ENCODE measurements at places on chromosomes 2 and 18. TPM values are rescaled to one million over a fixed set of nuclear protein-coding genes. Genes with fewer than 3 reads are reported as not detected.

The RGPD3 gene
- total RNA-seq: 0.03 TPM

The FN1 gene
- total RNA-seq: 228 TPM

The GLI2 gene
- total RNA-seq: 7.9 TPM

The FOXI3 gene
- total RNA-seq: not detected

The RUFY4 gene
- total RNA-seq: not detected

The TMEM237 gene
- 19.5 TPM for total RNA-seq

The HAAO gene
- not detected for total RNA-seq

The RAB6C gene
- total RNA-seq: not detected

The PLGLB2 gene
- 0.26 TPM for total RNA-seq

The AOX1 gene
- total RNA-seq: 30.8 TPM

The LYPD6 gene
- 2.3 TPM for total RNA-seq

The BOLL gene
- not detected for total RNA-seq

The TCF23 gene
- total RNA-seq: not detected

The RGPD6 gene
- total RNA-seq: 9.8 TPM

The KYNU gene
- total RNA-seq: 1.0 TPM

The SMAD2 gene
- 72.7 TPM for total RNA-seq

The KRTCAP3 gene
- 0.50 TPM for total RNA-seq

The RBM43 gene
- total RNA-seq: 0.77 TPM

The INPP5D gene
- total RNA-seq: 1.0 TPM

The SLC4A5 gene
- total RNA-seq: not detected

The CFAP65 gene
- total RNA-seq: not detected

The SKOR2 gene
- not detected for total RNA-seq

The SEMA4C gene
- 11.2 TPM for total RNA-seq

The DOK6 gene
- total RNA-seq: 0.18 TPM

The MAL gene
- not detected for total RNA-seq

The RNF144A gene
- total RNA-seq: 30.3 TPM

The ZNF892 gene
- 0.32 TPM for total RNA-seq

The ANKRD62 gene
- 0.10 TPM for total RNA-seq

The MYL1 gene
- not detected for total RNA-seq

The LHCGR gene
- total RNA-seq: not detected

The MZT2A gene
- total RNA-seq: 135 TPM

The ASXL3 gene
- total RNA-seq: 0.13 TPM

The ASPRV1 gene
- 0.47 TPM for total RNA-seq

The RAMP1 gene
- not detected for total RNA-seq

The TMEM182 gene
- total RNA-seq: 8.3 TPM

The LOXL3 gene
- 49.8 TPM for total RNA-seq

The ZNF521 gene
- 19.9 TPM for total RNA-seq

The IL1R2 gene
- 0.57 TPM for total RNA-seq

The GPR75 gene
- 1.2 TPM for total RNA-seq

The BMP10 gene
- total RNA-seq: not detected

The IHH gene
- total RNA-seq: not detected

The DHRS9 gene
- 0.21 TPM for total RNA-seq

The OSBPL1A gene
- 16.6 TPM for total RNA-seq

The SERPINB10 gene
- not detected for total RNA-seq

The FSHR gene
- total RNA-seq: not detected

The SLC38A11 gene
- total RNA-seq: not detected

The SIX3 gene
- not detected for total RNA-seq

The LYG1 gene
- total RNA-seq: 0.17 TPM

The ACTR1B gene
- 46.7 TPM for total RNA-seq

The SEPTIN10 gene
- 31.5 TPM for total RNA-seq

The COQ10B gene
- 22.3 TPM for total RNA-seq

The PCARE gene
- total RNA-seq: not detected

The M1AP gene
- 0.13 TPM for total RNA-seq

The STK25 gene
- 197 TPM for total RNA-seq

The GAL3ST2 gene
- total RNA-seq: not detected

The TTC39C gene
- total RNA-seq: 20.4 TPM

The ANTXR1 gene
- 32.8 TPM for total RNA-seq

The STARD6 gene
- total RNA-seq: not detected

All from HT1080 (cell line).